ENCODE measurements at places on chromosomes 7 and 10.

- no peak for DNase-seq
These were observed 346.0 kb downstream of the FRMD4A start for GRCh38 chr10:13984647-13985155.

- peak; percentile 23 for DNase-seq
These were observed 36.9 kb downstream of the GDI2 start for GRCh38 chr10:5776136-5776880.

- no peak for DNase-seq
These were observed 247.6 kb downstream of the AUTS2 start for GRCh38 chr7:69845721-69846495.

- DNase-seq = no peak
These were observed 827.8 kb upstream of the ZWINT start for GRCh38 chr10:57188846-57189245.

DNA sequence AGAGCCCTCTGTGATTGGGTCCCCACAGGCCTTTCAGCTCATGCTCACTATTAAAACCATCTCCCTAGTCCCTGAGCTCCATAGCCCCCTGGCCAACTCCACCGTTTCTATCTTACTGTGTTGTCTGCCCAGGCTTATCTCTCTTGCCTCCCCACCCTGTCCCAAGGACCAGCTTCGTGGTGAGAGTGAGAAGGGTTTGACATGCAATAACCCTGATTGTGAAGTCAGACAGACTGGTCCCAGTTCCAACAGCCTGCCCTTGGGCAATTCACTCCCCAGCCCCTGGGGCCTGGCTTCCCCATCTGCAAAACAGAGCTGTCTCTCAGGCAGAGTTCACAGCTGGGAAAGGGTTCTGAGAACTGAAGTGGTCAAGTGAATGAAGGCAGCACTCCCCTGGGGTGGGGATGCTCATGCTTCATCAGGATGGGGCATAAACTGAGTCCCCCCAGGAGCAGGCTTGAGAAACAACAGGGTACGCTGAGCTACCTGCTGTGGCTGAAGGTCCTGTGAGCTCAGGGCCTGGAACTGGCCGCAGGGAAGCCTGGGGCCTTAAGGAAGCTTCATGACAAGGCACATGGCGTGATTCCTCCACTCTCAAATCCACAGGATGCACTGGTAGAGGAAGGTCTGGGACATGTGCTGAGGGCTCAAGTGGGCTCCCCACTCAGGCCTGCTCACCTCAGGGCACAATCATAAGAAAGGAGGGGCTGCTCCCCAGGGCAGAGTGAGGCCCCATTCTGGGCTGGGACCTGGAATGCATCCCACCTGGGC is 1.8 kb upstream of the PPIF start:
- DNase-seq = no peak

GRCh38 chr10:132508581-132509443 is 28.8 kb upstream of the INPP5A start:
- DNase-seq = no peak

- no peak for DNase-seq
These were observed 699.3 kb downstream of the PHTF2 start for GRCh38 chr7:78497728-78498427.

- DNase-seq = no peak
These were observed 5.0 kb downstream of the NPC1L1 start for GRCh38 chr7:44536090-44536489.

GRCh38 chr10:98097616-98098015 is 36.8 kb upstream of the R3HCC1L start:
- DNase-seq = no peak

GRCh38 chr10:102540023-102540422 is 36.3 kb downstream of the SUFU start:
- DNase-seq = peak; percentile 39

DNA sequence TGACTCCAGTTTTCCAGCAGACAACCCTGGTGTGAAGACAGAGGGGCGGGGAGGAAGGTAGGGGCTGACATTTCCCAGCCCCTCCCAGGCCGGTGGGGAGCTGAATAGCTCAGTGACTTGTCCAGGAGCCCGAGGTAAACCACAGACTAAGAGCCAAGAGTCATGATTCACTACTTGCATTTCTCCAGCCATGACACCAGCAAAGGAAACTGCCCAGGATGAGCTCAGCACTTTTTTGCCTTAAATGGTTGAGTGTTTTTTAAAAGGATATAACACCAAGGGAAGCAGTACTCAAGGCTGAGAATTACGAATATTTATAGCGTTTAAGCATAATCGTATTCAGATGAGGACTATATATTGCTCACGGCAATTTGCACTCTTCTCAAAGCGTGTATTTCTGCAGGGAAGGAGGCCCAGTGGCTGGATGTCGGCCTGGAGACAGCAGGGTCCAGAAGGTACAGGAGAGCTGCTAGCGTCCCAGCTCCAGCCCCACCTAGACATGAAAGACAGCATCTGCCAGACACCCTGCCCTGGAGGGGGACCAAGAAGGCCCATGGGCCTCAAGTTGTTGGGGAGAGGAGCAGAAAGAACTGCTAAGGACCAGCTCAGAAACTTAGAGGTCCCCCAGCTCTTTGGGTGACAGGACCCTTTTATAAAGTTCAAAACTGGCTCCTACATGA is 141.4 kb downstream of the GRID1 start:
- no peak for DNase-seq

DNA sequence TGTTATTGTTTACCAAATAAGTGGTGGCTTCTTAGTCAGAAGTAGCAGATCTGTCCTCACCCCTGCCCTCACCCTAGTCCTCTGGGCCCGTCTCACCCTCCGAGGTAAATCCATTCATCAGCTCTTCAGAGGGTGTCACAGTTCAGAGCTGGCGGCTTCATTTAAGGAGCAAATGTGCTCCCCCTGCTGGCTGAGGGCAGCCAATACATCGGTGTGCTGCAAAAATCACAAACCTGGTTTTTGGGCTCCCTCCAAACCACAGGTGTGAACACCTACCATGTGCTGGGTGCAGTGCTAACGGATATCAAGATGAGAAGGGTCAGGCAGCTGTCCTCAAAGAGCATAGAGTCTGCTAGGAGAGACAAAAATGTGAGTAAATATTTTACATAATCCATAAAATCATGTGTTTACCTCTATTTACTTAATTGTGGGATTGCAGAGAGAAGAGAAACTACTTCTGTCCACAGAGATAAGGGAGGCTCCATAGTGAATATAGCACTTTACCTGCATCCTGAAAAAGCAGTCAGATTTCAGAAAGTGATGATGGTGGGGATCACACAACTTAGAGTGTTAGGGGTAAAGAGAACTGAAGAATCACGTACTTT is 15.5 kb upstream of the CRTAC1 start:
- peak; percentile 63 for DNase-seq

GRCh38 chr7:135938563-135938962 is 38.6 kb downstream of the MTPN start:
- DNase-seq = no peak

DNA sequence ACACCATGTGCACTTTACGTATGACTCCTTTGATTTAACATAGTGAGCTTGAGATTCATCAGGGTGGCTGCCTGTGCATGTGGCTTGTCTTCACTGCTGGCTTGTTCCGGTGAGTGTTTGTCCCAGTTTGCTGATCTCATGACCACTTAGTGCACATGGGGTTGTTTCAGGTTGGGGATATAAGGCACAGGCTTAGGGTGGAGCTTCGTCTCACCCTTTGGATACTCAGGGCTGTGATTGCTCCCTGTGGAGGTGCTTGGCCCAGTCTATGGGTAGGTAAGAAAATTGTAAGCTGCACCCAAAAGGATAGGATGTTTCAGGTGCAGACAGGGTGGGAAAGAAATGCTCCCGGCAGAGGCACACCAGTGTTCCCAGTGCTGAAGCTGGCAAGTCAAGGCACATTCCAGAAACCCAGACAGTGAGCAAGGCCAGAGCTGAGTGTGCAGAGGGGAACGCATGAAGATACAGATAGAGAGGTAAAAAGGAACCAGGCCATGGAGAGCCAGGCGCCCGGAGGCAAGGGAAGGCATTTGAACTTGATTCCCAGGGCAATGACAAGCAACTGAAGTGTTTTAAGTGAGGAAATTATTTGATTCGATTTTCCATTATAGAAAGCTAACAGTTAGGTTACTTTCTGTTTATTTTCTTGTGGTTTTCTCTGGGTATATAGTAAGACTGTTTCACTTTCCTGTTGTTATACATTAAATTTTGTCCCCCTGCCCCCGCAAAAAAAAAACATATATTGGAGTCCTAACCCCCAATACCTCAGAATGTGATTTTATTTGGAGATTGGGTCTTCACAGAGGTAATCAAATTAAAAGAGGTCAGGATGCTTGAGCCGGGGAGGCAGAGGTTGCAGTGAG is 289.8 kb upstream of the KLF6 start:
- DNase-seq = no peak

DNA sequence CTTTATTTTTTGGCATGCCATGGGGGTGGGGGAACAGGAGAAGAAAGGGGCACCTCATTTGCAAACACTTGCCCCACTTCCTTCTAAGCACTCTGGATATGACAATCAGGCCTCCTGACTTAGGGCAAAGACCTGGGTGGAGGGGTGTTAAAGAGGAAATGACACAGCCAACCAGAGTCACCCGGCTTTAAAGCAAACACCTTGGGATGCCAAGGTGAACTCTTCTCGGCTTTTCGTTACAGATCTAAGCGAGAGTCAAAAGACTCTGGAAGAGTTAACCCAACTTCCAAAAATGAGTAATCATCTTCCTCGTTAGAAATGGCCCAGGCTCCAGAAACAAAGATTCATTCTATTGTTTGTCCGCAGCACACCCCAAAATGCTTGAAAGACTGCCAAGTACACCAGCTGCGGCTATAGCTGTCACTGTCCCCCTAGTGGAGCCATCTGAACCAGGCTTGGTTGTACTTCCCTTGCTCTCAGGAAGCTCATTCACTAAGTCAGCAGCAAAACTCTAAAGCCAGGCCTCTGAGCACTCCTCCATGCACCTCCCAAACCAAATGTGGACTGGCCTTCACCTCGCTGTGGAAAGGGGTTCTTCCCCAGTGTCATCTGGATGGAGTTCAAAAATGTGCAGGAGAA is 24.8 kb downstream of the FAM53B start:
- no peak for DNase-seq
